ENCODE measurements at places on chromosomes 7 and 10.

DNA sequence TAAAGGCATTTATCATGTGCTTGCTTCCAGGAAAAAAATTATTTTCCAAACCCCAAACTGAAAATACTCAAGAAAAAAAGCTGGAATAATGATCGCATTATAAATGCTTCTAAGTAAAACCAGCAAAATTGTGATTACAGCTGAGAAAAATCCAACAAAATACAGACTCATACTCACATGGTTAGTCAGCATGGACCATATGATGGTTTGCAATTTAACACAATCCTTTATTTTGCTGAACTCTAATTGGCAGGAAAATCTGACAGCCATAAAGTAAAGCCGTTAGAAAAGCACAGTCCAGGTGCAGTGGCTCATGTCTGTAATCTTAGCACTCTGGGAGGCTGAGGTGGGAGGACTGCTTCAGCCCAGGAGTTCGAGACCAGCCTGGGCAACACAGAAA, 59.6 kb downstream of the BRI3 start:
- DNase-seq = no peak

- DNase-seq = no peak
These were observed 46.2 kb downstream of the RGS10 start for GRCh38 chr10:119496273-119496672.

- no peak for DNase-seq
These were observed 4.1 kb downstream of the CYP2W1 start for GRCh38 chr7:986766-987751.

DNA sequence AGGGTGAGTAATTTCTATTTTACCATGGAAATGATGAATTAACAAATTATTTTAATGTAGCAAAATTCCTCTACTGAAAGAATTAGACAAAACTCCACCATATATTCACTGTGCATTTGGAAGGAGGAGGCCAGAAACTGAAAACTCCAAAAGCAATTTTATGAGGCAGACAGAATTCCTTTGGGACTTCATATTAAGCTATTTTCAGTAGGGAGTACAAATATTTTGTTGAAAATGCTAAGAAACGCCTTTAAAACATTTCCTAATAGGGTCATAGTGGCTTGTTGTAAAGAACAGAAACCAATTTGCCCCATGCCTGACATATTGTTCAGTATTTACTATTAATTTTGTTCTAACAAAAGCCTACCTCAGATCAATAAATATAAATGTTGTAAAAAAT, 117.8 kb downstream of the TES start:
- no peak for DNase-seq

DNA sequence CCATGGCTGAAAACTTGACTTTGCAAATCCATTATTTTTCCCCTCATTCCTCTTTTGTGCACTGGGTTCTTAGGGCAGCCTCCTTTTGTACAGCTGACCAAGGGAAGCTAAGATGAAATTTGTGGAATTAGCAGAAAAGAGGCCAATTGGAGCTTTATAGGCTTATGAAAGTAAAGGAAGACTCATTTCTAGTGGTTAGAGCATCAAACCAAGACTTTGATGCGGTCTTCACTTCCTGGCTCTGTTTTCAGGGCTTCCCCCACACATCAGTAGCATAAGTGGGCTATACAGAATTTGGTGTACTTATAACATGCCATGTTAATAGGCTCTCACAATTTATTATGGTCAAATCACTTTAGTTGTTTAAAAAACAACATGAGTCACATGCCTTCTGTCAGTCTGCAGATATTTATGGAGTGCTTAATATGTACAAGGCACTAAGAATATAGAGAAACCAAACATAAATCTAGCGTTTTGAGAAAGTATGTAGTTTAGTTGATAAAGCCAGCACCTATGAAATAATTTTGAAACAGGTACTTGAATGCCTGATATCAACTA, 5.7 kb downstream of the AUTS2 start:
- DNase-seq = no peak

GRCh38 chr10:23370106-23370505, 25.5 kb upstream of the C10orf67 start:
- DNase-seq = no peak

- no peak for DNase-seq
These were observed 3.5 kb downstream of the PRR15 start for GRCh38 chr7:29567174-29567573.

GRCh38 chr7:24665564-24666294, 91.5 kb downstream of the GSDME start:
- no peak for DNase-seq

- no peak for DNase-seq
These were observed 87.2 kb downstream of the NRF1 start for GRCh38 chr7:129698516-129699418.

DNA sequence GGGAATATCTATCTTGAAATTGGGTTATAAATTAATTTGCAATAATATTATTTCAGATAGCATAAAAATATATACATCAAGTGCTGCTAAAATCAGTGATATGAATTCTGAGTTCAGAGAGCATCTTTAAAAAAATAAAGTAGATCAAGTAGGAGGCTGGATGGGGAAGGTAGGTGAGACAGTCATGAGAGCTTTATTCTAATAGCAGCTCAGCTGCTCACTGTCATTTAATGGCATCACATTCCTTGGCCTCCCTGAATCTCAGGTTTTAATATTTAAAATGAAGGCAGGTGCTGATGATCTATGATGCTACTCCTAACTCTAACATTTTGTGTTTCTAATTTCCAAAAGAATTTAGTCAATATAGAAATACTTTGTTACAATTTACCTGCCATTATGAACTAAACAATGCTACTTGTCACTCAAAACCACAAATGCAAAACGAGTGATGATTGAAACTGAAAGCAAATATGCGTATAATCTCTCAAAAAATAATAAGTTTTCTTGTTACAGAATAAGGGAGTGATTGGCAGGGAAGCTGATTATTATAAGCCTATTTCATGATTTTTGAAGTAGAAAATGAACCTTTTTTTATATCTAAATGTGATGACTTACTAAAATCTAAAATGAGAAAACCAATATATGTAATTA, 147.6 kb upstream of the CSTF2T start:
- DNase-seq = no peak

DNA sequence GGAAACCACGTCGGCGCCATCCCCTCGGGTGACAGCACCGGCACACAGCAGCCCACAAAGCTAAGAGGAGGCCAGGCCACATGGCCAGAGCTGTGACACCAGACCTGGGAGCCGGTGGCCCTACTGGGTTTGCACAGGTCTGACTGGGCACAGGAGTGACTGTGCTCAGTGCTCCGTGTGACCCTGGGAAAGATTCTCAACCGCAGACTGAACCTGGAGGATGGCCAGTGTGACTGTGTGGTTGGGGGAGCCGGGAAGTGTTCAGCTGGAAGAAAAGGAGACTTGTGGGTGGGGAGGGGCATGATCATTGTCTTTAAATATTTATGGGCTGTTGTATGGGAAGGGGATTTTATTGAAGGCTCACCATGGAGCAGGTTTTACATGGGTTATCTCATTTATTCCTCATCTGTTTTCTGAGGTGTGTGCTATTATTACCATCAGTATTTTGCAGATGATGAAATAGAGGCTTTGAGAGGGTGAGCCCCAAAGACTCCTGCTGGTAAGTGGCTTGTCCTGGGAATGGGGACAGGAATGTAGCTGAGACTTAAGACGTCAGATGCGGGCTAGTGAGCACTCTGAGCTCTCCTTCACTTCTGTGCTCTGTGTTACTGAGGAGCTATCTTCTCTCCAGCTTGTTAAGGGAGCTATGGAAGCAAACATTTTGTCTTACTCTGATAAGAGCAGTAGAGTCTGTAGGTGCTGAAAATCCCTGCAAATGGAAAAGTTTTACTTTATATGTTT, 127.5 kb downstream of the TMEM178B start:
- DNase-seq = no peak

DNA sequence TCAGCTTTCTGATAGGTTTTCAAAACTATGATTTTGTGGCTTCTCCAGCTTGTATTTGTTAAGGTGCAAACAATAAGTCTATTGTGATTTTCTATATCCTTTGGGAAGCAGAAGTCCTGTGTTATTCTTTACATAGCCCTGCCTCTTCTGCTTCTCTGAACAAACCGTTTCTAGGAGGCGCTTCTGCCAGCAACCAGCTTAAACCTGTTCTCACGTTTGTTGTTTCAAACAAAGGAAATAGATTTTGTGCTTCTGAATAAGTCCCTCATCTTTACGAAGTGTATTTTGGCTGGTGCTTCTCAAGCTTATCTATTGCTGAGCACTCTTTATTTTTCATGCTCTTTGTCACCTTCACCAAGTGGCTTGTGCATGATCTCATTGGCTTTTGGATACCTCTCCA, 61.0 kb downstream of the VTI1A start:
- no peak for DNase-seq

DNA sequence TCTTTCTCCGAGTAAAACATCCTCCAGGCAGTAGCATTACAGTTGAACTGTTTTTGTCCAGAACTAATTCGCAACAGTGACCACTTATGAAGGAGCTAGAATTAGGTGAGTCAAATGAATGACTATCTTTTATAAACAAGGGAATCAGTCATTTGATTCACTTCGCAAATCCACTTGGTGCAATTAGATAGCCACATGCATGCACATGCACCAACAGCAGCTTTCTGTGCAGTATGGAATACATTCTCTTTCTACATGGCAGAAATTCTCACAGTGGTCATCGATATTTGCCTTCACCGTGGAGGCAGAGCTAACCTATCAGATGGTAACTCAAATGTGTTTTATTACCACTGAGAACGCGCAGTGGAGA, 118.8 kb downstream of the CDK6 start:
- no peak for DNase-seq

- DNase-seq = no peak
These were observed 59.8 kb downstream of the LHPP start for GRCh38 chr10:124521429-124521871.

GRCh38 chr7:27435461-27435860, 192.9 kb downstream of the EVX1 start:
- DNase-seq = no peak

DNA sequence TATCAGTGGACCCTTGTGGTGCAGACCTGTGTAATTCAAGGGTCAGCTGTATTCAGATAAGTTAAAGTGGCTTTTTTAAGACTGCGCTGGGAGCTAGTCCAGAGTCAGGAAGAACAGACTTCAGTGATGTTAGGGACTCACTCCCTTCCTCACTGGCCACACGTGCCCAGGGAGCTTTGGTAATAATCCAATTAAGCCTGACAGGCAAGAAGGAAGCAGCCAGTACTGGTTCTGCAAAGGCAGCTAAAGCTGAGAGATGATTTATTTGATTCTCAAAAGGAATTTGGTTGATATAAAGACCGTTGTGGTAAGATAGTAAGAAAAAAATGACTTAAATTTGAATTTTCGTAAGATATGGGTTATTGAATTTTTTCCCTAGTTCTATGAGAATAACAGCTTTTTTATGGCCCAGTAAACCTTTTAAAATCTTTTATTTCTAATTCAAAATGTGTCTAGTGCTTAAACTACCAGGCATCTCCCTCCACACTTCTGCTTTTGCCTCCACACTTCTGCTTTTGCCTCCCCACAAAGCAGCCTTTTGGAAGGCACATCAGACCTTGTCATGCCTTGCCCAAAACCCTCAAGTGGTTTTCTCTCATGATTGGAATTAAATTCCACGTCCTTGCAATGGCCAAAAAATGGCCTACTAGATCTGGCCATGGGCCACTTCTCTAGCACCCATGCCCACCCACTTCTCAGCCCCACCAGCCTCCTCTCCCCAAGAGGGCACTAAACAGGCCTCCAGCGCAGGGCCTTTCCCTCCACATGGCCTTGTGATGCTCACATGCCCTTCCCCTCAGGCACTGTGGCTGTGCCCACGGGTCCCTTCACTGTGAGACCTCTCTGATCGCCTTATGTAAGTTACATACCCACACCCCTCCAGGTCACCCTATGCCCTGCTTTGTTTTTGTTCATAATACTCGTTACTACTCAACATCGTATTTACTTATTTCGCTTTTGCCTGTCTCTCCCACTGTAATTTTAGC, 92.5 kb downstream of the POU6F2 start:
- DNase-seq = no peak

GRCh38 chr7:91512958-91513357, 248.7 kb downstream of the FZD1 start:
- DNase-seq = no peak

DNA sequence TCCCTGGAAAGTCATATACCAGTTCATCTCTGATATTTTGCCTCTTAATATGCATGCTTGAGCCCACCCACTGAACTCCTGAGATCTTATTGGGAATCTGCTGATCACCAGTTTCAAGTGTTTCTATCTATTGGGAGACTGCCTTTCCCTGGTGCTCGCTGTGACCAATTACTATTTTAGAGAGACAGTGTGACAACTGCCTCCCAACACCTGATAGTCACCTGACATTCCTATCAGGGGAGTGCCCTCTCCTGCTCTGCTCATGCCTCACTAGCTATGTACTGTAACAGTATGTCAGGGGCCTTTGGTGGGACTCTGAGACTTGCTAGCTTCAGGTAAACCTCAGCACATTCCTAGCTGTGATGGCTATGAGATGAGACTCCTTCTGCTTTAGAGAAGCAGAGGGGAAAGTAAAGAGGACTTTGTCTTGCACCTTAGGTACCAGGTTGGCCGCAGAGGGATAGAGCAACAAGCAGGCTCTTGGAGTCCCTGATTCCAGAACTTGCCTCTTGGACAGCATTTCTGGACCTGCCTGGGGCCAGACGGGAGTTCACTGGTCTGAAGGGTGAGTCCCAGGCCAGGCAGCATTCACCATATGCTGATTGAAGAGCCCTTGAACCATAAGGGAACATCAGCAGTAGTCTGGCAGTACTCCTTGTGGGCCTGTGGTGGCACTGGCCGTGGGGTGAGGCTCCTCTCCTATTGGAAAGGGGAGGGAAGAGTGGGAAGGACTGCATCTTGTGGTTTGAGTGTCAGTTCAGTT, 34.4 kb upstream of the ARHGAP12 start:
- DNase-seq = no peak

GRCh38 chr7:51471981-51472296, 155.3 kb upstream of the COBL start:
- no peak for DNase-seq

DNA sequence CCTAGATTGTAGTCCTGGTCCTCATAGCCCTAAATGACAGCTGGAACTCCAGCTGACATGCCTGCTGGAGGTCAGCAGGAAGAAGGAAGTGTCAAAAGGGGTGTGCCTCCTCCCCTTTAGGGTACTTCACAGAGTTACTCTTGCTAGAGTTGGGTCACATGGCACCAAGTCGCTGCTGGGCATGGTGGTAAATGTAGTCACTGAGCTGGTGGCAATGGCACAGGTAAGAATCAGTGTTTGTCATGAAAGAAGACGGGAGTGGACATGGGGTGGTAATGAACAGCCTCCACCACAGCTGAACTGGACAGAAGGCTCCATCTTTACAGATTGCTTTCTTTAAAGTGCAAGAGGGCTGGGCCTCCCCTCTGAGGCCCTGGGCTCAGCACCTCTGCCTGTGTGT, 122.3 kb downstream of the ACTR3B start:
- no peak for DNase-seq

- DNase-seq = no peak
These were observed 354 bp upstream of the GIMAP5 start for GRCh38 chr7:150736864-150737263.

- no peak for DNase-seq
These were observed 270.8 kb downstream of the GATA3 start for GRCh38 chr10:8325024-8325980.
